Lower leg skin (tissue), 4 donors: ENCODE measurements at places on chromosomes 13 and 19. TPM values are rescaled to one million over a fixed set of nuclear protein-coding genes. Genes with fewer than 3 reads are reported as not detected.

Gene PRRG2
- 13.9 TPM for total RNA-seq

Gene CNN2
- total RNA-seq: 83.2 TPM

- peak; percentile 92 for DNase-seq
Measured at GRCh38 chr13:40666933-40667621, 636 bp upstream of the FOXO1 start.

DNA sequence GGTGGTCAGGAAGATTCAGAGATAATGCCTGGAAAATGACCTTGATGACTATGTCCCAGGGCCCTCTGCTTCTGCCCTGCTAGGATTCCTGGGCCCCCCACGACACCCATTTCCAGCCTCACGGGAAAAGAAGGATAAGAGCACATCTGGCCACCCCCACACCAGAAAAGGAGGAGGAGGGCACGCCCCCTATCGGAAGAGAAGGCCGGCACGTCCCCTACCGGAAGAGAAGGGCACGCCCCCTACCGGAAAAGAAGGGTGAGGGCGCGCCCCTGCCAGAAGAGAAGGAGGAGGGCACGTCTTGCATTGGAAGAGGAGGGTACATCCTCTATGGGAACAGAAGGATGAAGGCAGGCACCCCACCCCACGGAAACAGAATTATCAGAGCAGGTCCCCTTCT is 84.3 kb downstream of the IER2 start:
- DNase-seq: peak; percentile 22

GRCh38 chr13:72952529-72953141 is 106.2 kb upstream of the KLF5 start:
- no peak for DNase-seq

DNA sequence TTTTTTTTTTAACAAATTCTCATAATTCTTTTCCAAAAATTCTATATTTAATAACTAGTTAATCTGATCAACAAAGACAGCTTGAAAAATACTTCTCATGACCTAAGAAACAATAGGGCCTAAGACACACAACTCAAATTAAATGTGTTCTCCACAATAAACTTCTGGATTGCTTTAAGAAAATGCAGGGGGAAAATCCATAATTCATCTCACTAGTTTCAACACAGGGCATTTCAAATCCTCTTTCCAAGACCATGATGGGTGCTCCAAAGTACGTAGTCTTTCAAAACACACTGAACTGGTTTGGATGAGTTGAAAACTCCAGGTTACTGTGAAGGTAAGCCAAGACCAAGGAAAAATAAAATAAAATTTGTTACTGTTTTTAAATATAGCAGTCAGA is 62.6 kb downstream of the DCLK1 start:
- no peak for DNase-seq

GRCh38 chr19:6772028-6772865 is at the start of gene VAV1:
TSS of gene VAV1 (plus strand) at chr19:6772708. CDS start at chr19:6772808, 100 bp downstream.
- DNase-seq: peak; percentile 90

DNA sequence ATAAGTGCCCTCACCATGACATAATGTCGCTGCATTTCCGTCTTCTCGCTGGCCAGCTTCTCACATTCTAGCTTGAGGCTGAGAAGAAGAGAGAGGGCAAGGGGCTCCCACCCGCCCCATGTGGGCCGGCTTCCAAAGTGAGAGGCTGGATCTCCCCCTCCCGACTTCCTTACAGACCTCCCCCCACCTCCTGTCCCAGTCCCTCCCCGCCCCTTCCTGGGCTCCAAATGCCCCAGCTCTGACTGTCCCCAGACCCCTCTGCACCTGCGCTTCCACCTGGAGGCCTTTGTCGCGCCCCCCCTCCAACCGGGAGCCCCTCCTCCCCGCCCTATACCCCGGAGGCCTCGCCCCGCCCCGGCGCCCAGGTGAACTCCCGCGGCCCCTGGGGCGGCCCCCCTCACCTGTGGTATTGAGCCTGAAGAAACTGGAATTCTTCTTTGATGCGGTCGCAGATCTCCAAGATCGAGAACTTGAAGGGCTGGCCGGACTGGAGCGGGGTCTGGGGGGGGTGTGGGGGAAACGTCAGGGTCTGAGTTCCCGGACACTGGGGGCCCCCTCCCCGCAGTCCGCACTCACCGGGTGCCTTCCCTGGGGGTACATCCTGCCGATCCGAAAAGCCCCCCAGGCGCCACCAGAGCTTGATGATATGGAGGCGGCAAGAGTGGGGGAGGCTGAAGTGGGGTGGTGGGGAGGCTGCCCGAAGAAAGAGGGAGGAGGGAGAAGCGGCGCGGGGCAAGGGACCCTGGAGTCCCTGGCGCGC is 595 bp downstream of the TLE2 start:
- DNase-seq: no peak

DNA sequence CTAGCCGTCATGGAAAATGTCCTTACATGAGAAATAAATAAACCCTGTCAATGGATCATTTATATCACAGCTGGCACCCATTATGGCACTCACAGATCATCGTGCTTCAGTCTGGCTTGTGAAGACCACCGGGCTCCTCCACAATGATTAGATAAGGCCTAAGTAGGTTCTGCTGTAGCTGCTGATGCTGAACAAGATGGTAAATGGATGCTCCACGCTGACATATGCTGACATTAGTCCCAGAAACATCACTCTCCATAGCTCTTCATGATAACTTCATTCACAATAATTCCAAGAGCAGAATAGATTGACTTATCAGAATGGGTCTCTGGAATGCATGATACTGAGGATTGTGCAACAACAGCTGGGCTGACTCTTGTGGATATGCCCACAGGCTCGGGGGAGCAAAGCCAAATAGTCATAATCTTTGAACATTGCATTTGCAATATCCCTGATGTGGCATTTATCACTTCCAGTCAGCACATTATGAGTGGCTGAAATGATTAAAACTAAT is 63.8 kb upstream of the RXFP2 start:
- DNase-seq: no peak

GRCh38 chr19:3186891-3187661 is 1.3 kb downstream of the NCLN start:
- no peak for DNase-seq

Gene VMAC
- 10.2 TPM for total RNA-seq

DNA sequence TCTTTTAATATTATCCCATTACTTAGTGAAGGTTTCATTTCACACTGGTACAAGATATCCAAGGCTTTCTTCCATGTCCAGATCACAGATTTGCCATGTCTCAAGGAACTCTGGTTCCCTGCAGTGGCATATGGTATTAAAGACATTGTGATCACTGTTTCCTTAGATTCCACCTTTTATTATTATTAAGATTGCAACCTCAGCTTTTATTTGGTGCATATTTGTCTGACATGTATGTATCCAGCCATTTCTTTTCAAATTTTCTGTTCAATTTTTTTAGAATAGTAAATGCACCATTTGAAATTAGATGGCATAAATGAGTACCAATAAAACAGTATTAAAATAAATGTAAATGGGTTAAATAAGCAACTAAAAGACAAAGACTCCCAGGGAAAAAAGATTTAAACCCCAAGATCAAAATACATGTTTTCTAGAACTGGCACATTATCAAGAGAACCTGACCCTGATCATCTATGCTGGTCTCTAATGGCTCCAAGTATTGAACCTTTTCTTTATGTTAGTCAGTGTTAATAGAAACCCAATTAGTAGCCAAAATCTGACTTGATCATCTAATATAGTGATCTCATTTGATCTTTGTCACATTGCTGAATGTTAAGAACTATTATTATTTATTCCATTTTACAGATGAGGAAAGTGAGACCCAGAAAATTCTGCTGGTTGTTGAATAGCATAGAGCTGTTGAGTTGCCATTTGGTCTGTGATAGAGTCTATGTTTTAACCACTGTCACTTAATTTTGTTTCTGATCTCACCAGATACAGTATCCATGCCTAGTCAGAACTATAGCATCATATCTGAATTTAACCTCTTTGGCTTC is at the start of gene OR10H4:
Gene OR10H4, plus strand, starts transcription at position 786 of the 836 bp plus-strand sequence. Its CDS starts 0 bp downstream, at position 786.
- no peak for DNase-seq

GRCh38 chr13:50400035-50400726 is 384.9 kb downstream of the KCNRG start:
- DNase-seq: no peak
